ENCODE measurements at places on chromosomes 7 and 10. TPM values are rescaled to one million over a fixed set of nuclear protein-coding genes. Genes with fewer than 3 reads are reported as not detected.

Gene HGF
- total RNA-seq: 462 TPM

Gene PNLIP
- total RNA-seq: not detected

Gene ZNF425
- 5.8 TPM for total RNA-seq

Gene TUBB8
- total RNA-seq: under 0.01 TPM

Gene PDE6C
- total RNA-seq: not detected

Gene BZW2
- 41.2 TPM for total RNA-seq

Gene ZNF239
- 6.8 TPM for total RNA-seq

Gene CCDC136
- 8.5 TPM for total RNA-seq

Gene PPP1R17
- not detected for total RNA-seq

Gene MLXIPL
- 0.37 TPM for total RNA-seq

Gene TNKS2
- 46.4 TPM for total RNA-seq

Gene SPDYE11
- not detected for total RNA-seq

Gene KCNIP2
- 1.8 TPM for total RNA-seq

Gene OR2A12
- not detected for total RNA-seq

Gene PWWP2B
- 8.3 TPM for total RNA-seq

Gene TEX47
- total RNA-seq: not detected

Gene VAX1
- total RNA-seq: not detected

Gene ANKRD30A
- not detected for total RNA-seq

Gene MBL2
- not detected for total RNA-seq

Gene CD36
- total RNA-seq: 24.7 TPM

Gene GRM3
- total RNA-seq: not detected
